IMR-90 (cell line): ENCODE measurements at places on chromosomes 12 and 14. TPM values are rescaled to one million over a fixed set of nuclear protein-coding genes. Genes with fewer than 3 reads are reported as not detected.

NFE2 gene
- 0.17 and 0.32 TPM in 2 replicates for polyA plus RNA-seq

- no peaks in the 10 kb centered on the region for H3K36me3 ChIP-seq
- no peak for DNase-seq
Measured at GRCh38 chr12:85357609-85358008, 77.6 kb downstream of the ALX1 start.

RAD9B gene
- polyA plus RNA-seq: 0.09 TPM in 2 replicates

DNA sequence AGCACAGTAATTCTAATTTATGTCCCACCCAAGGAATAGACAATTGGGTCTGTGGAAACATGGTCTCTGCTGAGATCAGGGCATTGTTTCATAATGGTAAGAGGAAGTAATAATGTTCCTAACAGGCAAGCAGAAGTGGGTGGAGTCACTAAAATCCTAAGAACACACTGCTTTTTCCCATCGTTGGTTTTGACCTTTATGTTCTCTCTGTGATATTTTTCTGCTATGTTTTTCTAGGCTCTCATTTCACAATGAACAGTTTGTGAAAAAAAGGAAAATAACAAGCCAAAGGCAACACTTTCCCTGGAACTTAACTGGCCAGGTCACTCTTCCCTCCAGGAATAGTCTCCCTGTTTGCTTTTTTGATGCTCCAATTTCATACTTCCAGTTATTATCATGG is 80.6 kb upstream of the OVCH1 start:
- no peaks in the 10 kb centered on the region for H3K27me3 ChIP-seq
- no peak overlapping the region for H3K27ac ChIP-seq
- H3K36me3 ChIP-seq: peaks cover 9% of the 10 kb centered on the region
